ENCODE measurements at places on chromosomes 3 and 15.

GRCh38 chr3:63015614-63016309 lies 140.5 kb upstream of the CADPS start:
- no peak for DNase-seq

- DNase-seq, result no peak
Observed at GRCh38 chr3:23863060-23863459, 53.7 kb downstream of the NKIRAS1 start.

GRCh38 chr15:58992181-58992580 lies 4.7 kb downstream of the RNF111 start:
- no peak for DNase-seq

DNA sequence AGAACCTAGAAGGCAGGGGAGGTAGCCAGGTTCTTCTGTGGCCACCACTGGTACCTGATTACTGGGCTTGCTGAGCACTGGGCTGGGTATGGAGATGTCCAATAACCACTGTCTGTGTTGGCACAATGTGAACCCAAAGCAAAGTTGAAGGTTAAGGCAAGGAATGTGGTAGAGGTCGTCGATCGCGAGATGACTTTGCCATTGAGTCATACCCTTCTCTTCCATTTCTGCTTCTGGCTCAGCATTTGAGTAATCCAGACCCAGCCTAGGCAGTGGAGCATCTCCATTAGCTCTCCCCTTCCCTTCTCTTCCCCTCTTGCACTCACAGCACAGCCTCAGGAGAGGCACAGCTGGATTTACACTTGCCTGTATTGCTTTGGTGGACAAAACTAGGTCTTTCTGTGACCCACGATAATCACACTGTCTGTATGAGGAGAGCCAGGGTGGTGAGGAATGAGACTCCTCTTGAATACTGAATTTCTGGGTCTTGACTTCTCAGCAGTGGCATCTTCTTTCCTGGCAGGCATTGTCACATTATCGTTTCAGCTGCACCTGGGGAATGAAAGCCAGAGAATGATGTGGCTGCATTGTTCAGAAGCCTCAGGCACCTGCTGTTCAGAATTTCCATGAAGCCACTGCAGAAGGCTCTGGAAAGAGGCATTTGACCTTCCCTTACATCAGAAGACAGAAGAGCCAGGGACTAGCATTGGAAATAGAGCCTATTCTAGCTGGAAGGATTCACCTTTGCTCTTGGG lies 272.6 kb downstream of the PDCD6IP start:
- no peak for DNase-seq

DNA sequence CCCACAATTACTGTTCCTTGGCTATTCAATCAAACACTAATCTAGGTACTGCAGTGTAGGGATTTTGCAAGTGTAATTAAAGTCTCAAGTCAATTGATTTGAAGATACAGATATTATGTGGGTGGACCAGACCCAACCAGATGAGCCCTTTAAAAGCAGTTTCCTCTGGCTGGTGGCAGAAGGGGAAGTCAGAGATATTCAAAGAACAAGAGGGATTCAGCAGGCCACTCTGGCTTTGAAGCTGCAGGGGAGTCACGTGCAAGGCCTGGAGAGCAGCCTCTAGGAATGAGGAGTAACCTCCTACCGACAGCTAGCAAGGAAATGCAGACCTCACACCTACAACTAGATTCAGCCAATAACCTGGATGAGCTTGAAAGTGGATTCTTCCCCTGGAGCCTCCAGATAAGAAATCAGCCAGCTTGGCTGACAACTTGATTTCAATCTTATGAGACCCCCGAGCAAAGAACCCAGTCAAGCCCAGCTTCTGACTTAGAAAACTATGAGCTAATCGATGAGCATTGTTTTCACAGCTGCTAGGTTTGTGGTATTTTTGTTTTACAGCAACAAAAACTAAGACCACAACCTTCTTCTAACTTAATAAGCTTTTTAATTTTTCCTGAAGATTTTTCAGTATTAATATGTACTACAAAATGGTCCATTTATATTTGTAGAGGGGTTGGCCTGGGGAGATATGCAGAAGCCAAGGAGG lies 13.4 kb downstream of the HACD2 start:
- peak; percentile 12 for DNase-seq
